CD8-positive, alpha-beta memory T cell (primary cell): ENCODE measurements at places on chromosomes 16 and 17.

- no peaks in the 10 kb centered on the region for H3K36me3 ChIP-seq
- no peak for DNase-seq
- H3K27ac ChIP-seq: peak overlapping the region; percentile 59
- no peaks in the 10 kb centered on the region for H3K27me3 ChIP-seq
- peak overlapping the region; percentile 89 for H3K4me3 ChIP-seq
Observed at GRCh38 chr17:44221862-44222111, 2.3 kb upstream of the UBTF start.

- DNase-seq: no peak
- no peaks in the 10 kb centered on the region for H3K27me3 ChIP-seq
- no peak overlapping the region for H3K27ac ChIP-seq
- no peaks in the 10 kb centered on the region for H3K4me1 ChIP-seq
- H3K36me3 ChIP-seq: no peaks in the 10 kb centered on the region
Observed at GRCh38 chr16:65069065-65069464, 52.8 kb downstream of the CDH11 start.

DNA sequence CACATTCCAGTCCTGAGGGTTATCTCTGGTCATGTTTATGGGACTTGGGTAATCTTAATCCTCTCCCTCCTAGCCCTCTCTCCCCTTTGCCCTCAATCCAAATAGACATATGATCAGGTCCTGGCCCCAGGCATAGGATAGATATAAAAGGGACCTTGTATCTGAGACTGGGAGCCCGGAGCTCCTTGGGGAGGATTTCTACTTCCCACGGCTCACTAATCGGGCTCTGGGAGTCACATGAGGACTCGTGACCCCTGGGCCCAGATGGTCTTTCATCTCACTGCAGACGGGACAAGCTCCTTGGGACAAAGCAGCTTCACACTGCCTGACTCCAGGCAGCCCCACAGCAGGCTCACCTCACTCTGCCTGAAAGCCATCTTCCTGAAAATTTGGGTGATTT lies 57.8 kb upstream of the LYRM9 start:
- H3K4me1 ChIP-seq: no peaks in the 10 kb centered on the region
- H3K27me3 ChIP-seq: no peaks in the 10 kb centered on the region
- H3K27ac ChIP-seq: no peak overlapping the region
- no peaks in the 10 kb centered on the region for H3K36me3 ChIP-seq
- H3K4me3 ChIP-seq: no peak overlapping the region
- no peak for DNase-seq

- H3K4me1 ChIP-seq: no peaks in the 10 kb centered on the region
- H3K36me3 ChIP-seq: no peaks in the 10 kb centered on the region
- H3K27me3 ChIP-seq: no peaks in the 10 kb centered on the region
- H3K27ac ChIP-seq: no peak overlapping the region
- no peak overlapping the region for H3K4me3 ChIP-seq
Observed at GRCh38 chr17:14373614-14374259, 72.9 kb downstream of the HS3ST3B1 start.

DNA sequence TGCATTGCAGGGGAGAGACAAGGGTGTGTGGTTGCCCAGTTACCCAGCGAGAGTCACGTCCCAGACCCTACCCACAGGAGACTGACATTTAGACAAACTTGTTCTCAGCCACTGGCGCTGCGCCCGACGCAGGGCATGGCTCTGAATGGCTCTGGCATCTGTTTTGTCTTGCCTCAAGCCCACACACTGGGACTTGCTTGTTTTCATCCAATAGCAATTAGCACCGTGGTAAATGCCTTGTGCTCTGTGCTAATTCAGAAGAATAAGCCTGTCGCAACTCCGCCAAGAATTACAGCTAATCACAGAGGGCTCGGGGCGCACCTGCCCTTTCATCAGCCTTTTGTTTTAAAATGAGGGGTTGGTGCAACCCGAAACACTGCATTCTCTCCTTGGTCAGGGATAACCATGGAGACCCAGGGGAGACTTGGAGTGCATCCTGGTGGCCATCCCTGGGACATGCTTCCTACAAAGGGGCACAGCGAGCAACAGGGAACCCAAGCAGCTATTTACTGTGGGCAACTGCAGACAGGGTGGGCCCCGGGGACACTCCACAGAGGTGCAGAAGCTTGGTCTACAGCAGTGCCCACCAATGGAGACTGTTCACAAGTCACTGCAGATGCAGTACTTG lies 220.6 kb upstream of the ZFHX3 start:
- no peak overlapping the region for H3K27ac ChIP-seq
- no peak overlapping the region for H3K4me3 ChIP-seq
- no peaks in the 10 kb centered on the region for H3K27me3 ChIP-seq
- H3K36me3 ChIP-seq: no peaks in the 10 kb centered on the region
